ENCODE measurements at places on chromosomes 6 and 20.

GRCh38 chr20:11178946-11179654 lies 505.3 kb upstream of the JAG1 start:
- no peak for DNase-seq

- DNase-seq, result no peak
Observed at GRCh38 chr6:167090171-167090570, 32.7 kb upstream of the CCR6 start.

- DNase-seq, result no peak
Observed at GRCh38 chr6:134014588-134015137, 37.8 kb downstream of the SLC2A12 start.

DNA sequence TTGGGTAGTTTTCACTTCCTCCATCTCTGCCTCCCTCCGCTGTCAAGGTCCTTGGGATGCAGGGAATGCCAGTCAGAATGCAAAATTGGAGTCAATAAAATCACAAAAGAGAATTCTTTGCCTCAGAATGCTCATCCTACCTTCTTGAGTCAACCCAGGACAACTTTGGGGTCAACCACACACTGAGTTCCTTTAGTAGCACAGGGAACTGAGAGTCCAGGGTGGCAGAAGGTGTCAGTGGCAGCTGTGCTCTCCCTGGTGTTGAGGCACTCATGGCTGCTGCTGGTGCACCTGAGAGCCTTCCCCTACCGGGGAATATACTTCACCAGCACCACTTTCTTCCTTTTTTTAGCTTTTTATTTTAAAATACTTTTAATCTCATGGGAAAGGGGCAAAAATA lies 829 bp upstream of the NOTCH4 start:
- DNase-seq, result no peak

GRCh38 chr6:524803-525202 lies 132.1 kb downstream of the HUS1B start:
- no peak for DNase-seq

DNA sequence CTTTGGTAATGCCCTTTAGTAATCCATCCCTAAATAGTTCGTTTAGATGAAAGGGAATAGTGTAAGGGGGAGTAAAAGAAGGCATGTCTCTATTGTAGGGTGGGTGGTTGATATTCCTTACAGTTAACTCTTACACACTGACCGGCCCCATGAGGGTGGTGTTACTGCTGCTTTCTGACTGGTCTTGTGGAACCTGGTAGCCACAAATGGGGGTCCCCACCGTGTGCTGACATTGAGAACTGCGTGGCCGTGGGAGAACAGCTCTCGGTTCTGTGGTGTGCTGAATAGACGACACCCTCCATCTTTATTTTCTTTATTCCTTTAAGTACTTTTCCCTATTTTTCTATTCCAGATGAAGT lies 19.3 kb downstream of the MRAP2 start:
- DNase-seq, result no peak

DNA sequence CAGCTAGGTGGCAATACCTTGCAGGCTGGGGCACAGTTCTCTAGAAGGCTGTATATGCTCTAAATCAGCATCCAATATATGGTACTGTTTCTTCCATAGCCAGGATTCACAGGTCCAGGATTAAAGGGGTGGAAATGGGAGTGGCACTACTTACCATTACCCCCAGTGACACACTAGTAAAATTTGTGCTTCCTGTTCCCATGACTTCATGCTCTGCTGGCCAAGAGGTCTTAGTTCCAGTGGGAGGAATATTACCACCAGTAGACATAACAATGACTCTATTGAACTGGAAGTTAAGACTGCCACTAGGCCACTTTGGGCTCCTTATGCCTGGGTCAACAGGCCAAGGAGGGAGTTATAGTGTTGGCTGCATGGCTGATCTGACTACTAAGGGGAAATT lies 174.3 kb upstream of the TNFAIP3 start:
- DNase-seq, result no peak

GRCh38 chr6:38311201-38311600 lies 328.5 kb downstream of the BTBD9 start:
- DNase-seq, result no peak

GRCh38 chr6:136411453-136412354 lies 122.1 kb upstream of the BCLAF1 start:
- no peak for DNase-seq

- DNase-seq, result no peak
Observed at GRCh38 chr6:144722925-144723324, 437.8 kb downstream of the UTRN start.

DNA sequence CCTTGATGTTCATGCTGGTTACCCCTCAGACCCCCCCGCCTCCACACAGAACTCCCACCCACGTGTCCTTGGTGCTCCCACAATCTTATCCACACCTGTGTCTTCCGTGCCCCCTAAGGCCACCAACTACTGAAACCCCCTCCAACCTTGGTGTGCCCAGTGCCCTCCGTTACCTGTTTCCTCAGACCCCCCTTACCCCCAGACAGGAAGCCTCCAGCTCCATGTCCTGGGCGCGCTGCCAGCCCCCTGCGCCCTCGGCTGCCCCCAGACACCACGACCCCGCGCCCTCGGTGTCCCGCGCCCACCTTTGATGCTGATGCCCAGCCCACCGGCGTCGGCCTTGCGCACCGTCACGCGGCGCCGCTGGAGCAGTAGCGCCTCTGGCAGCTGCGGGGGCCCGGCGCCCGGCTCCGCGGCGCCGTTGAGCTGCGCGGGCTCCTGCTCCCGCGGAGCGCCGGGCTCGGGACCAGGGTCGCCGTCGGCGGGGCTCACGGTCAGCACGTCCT lies 504 bp downstream of the SNTA1 start:
- no peak for DNase-seq

DNA sequence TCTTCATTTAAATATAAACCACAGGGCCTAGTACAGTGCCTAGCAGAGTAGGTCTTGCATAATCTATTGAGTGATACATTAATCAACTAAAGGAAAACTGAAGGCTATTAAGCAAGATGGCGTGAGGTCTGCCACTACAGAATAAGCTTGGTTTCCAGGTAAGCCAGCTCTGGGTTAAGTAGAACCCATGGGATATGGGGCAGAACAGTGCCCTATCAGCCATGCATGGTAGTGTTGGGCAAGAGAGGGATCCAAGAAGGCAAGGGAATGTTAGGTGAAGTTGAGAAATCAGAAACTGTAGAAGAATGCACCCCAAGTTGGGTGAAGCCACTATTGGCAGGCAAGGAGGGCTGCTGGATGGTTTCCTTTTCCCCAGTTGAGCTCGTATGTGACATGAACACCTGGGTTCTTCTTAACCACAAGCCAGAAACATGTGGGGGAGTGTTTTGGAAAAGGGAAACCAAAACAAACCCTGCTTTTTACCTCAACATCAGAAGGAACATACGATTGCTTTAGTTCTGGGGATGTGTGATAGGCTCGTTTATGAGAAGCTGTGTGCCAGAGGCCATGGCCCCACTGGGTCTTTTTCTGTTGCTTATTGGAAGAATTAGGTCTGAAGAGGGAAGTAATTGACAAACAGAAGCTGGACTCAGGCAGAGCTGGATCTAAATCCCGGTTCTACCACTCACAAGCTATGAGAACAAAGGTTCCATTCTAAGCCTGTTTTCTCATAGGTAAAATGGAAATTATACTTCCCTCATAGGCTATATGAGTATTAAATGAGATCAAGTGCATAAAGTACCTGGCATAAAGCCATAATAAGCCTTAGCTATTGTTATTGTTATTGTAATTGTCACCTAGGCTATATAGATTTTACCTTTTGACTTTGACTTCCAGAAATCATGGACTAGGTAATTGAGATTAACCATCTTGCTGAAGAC lies 33.5 kb downstream of the NEDD9 start:
- no peak for DNase-seq

GRCh38 chr6:30747902-30748769 lies 3.8 kb upstream of the IER3 start:
- no peak for DNase-seq

GRCh38 chr6:107129370-107129925 lies 14.1 kb upstream of the BEND3 start:
- no peak for DNase-seq

GRCh38 chr20:44803383-44803941 lies 6.9 kb downstream of the RIMS4 start:
- no peak for DNase-seq

DNA sequence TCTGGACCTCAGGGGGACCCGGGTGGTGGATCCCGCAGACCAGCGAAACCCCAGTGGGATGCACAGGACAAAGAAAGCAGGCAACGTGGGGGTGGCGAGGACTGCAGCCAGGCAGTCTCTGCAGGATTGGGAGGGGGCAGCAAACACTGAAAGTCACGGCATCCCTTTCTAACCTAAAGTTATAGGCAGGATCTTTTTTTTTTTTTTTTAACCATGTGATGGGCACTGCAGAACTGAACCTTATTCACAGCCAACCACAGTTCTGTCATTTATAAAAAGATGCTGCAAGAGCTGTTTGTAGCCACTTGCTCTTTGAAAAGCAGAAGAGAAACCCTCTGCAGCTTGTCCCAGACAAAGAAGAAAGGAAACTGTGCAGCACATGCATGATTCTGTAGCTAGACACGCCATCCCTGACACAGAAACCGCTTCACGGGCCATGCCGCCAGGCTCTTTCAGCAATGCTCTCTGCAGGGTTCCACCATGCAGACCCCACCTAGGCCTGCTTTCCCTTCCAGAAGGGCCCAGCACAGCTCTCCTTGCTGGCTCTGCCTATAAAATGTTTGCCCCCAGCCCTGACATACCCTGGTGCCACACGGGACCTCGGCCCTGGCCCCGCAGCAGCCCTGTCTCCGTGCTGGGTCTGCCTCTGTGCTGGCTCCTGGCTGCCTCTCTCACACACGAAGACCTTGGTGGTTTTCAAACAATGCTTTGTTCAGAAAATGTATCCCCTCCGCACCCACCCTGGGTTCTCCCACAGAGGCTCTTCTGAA lies 70.8 kb downstream of the PYGB start:
- no peak for DNase-seq

DNA sequence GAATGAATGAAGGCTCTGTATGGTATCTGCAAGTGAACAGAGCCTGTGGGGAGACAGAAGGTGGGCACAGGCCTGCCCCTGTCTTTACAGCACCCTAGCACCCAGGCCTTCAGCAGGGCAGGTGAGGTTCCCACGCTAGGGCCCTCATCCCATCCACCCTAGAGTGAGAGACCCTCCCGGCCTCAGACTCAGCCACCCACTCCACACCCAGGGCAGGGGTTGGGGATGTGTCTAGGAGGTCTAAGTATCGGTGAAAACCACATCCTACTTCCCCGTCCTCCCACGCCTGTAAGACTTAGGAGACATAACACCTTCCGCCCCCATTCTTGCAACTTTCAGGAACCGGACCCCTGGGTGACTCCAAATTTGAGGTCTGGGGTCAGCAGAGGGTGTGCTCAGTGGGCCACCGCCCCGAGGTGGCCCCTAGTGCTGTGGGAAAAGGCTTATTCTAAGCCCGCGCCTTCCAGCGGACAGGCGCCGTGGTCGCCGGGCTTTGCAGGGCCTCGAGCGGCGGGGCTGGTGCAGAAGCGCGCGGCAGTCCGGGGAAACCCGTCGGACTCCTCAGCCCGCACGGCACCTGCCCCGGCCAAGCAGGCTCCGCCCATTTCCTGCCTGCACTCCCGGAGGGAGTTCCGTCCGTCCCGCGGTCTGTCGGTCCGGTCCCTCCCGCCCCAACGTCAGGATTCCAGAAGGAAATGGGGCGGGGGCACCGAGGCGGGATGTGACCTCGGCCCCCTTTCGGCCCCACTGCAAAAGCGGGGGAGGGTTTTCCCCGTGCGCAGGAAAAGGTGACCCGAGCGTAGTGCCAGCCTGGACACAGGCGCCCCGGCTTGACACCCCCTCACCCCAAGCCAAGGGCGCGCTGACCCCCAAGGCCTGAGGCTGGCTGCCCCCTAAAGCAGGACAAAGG lies 868 bp downstream of the SAMD10 start:
- DNase-seq, result no peak

GRCh38 chr6:159941286-159942113 lies 27.4 kb upstream of the IGF2R start:
- DNase-seq, result no peak

DNA sequence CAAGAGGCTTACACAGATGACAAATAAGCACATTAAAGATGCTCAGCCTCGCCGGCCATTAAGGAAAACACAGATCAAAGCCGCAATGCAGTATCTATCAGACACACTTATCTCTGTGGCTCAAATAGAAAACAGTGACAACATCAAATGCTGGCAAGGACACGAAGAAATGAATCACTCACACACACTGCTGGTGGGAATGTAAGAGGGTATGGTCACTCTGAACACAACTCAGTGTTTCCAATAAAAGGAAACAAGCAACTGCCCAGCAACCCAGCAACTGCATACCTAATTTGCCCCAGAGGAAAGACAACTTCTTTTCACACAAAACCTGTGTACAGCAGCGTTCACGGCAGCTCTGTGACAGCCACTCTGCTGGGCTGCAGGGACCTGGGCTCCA lies 155.8 kb downstream of the WDR27 start:
- DNase-seq, result no peak

DNA sequence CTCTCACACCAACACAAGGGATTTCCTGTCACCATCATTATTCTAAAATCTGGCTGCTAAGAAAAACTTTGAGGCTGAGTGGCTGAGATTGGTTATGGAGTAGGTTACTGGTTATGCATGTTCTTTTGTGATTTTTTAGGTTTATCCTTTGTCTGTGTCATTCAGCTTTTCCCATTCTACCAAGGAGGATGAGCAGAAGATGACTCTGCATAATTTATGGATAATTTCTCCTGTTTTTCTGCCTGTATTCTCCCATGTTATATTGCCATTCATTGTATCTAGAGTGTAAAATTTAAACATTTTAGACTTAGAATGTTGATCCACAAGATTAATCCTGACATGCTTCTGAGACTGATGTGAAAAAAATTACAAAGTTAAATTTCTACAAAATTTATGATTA lies 67.8 kb downstream of the SOBP start:
- DNase-seq, result no peak

GRCh38 chr6:155406801-155407200 lies 48.8 kb downstream of the NOX3 start:
- no peak for DNase-seq

GRCh38 chr20:38435555-38435939 lies 419 bp upstream of the SNHG17 start:
- peak; percentile 44 for DNase-seq

GRCh38 chr6:25297039-25297441 lies 17.9 kb downstream of the CARMIL1 start:
- no peak for DNase-seq

GRCh38 chr20:24206995-24207394 lies 218.4 kb upstream of the GGTLC1 start:
- DNase-seq, result no peak

- DNase-seq, result no peak
Observed at GRCh38 chr20:4613718-4614620, 107.7 kb upstream of the PRND start.

- DNase-seq, result no peak
Observed at GRCh38 chr20:46484954-46485353, 28.4 kb downstream of the ZNF334 start.

GRCh38 chr6:22362361-22362760 lies 65.5 kb upstream of the PRL start:
- DNase-seq, result no peak

Measured in fibroblast of skin of left quadriceps (primary cell).